ENCODE measurements at places on chromosomes 12 and 14.

- no peak for DNase-seq
Observed at GRCh38 chr14:25411781-25412757, 362.1 kb upstream of the STXBP6 start.

GRCh38 chr12:69595689-69596088 lies 10.4 kb downstream of the CCT2 start:
- DNase-seq = no peak

GRCh38 chr12:82437744-82438143 lies 79.4 kb downstream of the METTL25 start:
- DNase-seq = no peak

- no peak for DNase-seq
Observed at GRCh38 chr12:55126106-55126505, at the start of gene OR9K2. TSS of gene OR9K2 (plus strand) at chr12:55126406. CDS start at chr12:55129835, 3,429 bp downstream.

DNA sequence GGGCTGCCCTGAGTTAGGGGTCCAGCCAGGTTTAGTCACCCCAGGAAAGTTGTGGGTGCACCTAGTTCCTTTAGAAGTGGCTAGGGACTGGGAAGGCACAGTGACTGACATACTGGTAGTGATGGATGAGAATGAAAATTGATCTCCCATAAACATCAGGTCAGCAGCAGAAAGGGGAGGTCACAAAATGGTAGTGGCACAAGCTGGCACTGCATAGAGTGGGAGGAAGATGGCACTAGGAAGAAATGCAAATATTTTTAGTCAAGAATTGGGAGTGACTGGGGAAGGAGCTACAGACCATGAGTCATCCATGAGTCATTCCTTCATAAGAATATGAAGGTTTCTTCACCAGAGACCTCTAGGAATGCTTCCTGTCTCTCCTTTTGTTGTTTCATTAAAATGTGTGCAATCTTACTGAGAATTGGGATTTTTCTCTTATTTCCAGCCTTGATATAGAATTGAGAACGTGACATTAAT lies 198.3 kb upstream of the AMIGO2 start:
- no peak for DNase-seq

- no peak for DNase-seq
Observed at GRCh38 chr12:14846876-14847580, 3.7 kb upstream of the ART4 start.

All from stimulated activated CD4-positive, alpha-beta T cell treated with anti-CD3 and anti-CD28 coated beads, Interleukin-1b, Interleukin-23, amount 100 ng/mL, for 1 hour (primary cell).